ENCODE measurements at places on chromosomes 12 and 14. TPM values are rescaled to one million over a fixed set of nuclear protein-coding genes. Genes with fewer than 3 reads are reported as not detected.

TMCC3 gene
- 15.8 TPM for total RNA-seq

PTHLH gene
- not detected for total RNA-seq

NEUROD4 gene
- not detected for total RNA-seq

BATF gene
- 8.1 TPM for total RNA-seq

TAS2R8 gene
- not detected for total RNA-seq

GRCh38 chr12:12663644-12664294 is 32.2 kb downstream of the GPR19 start:
- DNase-seq, result no peak
